ENCODE measurements at places on chromosomes 13 and 19. TPM values are rescaled to one million over a fixed set of nuclear protein-coding genes. Genes with fewer than 3 reads are reported as not detected.

Gene LRRC25
- total RNA-seq, result not detected

Gene ZNF541
- total RNA-seq, result not detected

Gene PGLYRP2
- not detected for total RNA-seq

Gene SERTAD3
- total RNA-seq, result 22.6 TPM

Gene C19orf33
- total RNA-seq, result 316 TPM

Gene KCNN1
- total RNA-seq, result 0.14 TPM

Gene UBE2L5
- total RNA-seq, result not detected

- DNase-seq, result peak; percentile 7
Measured at GRCh38 chr13:71577127-71577526, 289.9 kb downstream of the DACH1 start.

- no peak for DNase-seq
Measured at GRCh38 chr13:79404361-79404760, 1.7 kb downstream of the RBM26 start.

DNA sequence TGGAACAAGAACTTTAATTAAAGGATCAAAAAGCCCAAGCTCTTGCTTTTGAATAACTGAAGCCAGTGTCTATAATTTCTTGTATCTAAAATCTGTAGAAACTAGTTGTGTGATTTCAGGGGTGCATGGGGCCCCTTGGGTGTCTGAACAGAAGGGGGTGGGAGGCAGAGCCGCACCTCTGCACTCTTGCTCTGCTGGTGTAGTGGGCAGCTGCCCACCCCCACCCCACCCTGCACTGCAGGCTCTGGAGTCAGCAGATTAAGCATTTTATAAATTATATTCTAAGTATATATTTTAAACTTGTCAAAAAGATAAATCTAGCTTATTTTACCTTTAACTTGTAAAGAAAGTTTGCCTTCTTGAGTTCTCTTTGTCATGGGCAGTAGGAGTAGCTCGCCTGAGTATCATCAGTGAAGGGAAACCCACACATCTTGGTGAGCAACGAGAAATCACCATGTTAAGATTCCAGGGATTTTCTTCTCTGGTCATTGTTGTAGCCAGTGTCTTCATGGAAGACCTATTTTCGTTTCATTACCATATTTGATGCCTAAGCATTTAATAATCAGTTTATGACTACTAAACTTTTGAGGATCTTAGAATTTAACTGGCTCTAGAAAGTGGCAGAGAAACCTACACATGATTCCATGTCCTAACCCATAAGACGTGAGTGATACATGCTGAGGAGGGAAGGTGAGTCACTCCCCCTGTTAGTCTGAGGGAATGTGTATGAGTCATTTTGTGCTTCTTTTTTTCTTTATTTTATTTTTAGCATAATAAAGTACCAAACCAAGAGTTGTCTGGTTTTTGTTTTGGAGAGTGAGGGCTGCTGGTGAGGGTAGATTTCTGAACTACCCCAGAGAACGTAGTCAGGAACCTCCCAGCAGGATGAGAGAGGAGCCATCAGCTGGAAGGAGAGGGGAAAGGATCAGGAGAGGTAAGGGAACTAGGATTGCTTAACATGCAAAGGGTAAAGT, 7.7 kb downstream of the UBE2L5 start:
- peak; percentile 83 for DNase-seq

GRCh38 chr19:47716270-47716937, 3.2 kb downstream of the EHD2 start:
- no peak for DNase-seq

DNA sequence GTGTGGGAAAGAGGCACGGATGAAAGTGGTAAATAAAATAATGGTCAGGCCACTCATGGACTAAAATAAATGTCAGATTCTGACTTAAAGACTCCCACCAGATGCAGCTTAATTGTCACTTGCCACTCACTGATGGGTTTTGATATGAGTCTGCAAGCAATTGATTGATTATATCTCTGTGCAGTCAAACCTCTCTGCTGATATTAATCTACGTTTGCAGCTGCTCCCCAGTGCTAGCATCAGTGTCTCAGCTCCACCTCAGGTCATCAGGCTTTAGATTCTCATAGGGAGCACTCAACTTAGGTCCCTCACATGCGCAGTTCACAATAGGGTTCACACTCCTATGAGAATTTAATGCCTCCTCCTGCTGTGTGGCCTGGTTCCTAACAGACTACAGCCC, 195.3 kb downstream of the B3GLCT start:
- DNase-seq, result no peak

- DNase-seq, result no peak
Measured at GRCh38 chr13:53121919-53122318, 93.3 kb downstream of the OLFM4 start.

DNA sequence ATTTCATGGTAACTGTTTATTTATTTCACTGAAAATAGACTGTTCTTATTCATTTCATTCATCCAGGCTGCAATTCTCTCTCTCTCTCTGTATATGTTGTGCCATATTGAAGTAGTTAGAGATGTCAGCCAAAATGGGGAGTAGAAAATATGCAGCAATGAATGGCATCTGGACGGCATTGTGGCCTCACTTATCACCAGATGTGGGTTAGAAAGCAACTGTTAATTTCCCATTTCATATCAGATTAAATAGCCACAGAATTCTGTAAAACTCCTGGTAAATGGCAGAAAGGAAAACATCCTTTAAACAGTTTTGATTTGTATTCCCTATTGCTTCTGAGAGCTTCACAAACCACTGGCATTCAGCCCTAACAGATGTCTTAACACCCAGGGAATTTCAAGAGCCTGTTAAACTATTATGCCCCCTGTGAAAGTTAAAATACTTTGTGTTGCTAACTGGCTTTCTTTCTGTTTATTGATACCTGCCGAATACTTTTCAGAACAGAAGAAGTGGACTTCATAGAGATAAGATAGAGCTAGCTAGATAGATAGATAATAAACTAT, 1763.3 kb upstream of the MIR17HG start:
- peak; percentile 48 for DNase-seq

DNA sequence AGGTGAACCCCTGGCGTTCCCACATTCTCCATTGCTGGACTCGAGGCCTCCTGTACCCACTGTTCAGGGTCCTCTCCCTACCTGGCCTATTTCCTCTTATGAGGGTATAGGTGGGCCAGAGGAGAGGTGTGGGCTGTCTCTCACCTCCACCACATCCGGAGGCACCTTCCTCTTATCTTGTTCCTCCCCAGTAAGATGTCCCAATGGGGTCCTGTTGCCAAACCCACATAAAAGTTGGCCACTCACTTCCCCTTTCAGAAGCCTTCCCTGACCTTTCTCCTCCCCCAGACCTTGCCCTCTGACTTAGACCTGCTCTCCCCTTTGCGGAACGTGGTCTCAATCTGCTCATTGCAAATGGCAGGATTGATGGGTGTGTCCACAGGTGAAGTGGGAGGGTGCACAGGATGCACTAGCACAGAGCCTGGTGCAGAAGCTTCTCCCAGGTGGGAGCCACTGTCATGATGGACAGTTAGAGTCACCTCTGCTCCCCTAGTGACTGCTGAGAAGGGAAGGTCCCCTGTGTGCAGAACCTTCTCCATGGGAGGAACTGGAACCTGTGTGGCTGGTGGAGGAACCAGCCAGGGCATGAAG, 1.3 kb downstream of the CYP4F3 start:
- DNase-seq, result no peak

GRCh38 chr13:75579529-75579928, 29.9 kb downstream of the UCHL3 start:
- DNase-seq, result no peak

- DNase-seq, result peak; percentile 28
Measured at GRCh38 chr13:98664924-98665637, 87.4 kb downstream of the SLC15A1 start.

DNA sequence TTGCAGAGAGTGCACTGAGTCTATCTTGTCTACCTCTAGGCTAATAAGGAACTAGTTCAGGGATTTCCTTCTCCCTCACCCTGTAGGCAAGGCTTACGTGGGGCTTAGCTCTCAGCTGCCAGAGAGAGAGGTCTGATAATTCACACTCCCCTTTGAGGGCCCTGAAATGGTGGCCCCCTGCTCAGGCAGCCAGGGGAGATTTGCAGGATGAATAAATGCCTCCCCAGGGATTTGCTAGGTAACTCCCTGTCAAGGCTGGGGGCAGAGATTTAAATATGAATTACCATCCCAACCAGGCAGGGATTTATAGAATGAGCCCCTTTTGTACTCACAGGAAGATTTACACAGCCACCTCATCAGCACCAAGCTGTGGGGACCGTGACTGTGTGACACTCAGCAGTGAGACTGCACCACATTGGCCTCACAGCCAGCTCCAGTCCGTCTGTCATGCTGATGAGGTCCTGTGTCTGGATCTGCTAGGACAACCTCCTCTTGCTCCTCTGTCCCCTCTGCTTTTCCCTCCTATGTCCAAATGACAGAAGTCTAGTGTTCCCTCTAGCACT, 73.4 kb downstream of the CBY2 start:
- no peak for DNase-seq

DNA sequence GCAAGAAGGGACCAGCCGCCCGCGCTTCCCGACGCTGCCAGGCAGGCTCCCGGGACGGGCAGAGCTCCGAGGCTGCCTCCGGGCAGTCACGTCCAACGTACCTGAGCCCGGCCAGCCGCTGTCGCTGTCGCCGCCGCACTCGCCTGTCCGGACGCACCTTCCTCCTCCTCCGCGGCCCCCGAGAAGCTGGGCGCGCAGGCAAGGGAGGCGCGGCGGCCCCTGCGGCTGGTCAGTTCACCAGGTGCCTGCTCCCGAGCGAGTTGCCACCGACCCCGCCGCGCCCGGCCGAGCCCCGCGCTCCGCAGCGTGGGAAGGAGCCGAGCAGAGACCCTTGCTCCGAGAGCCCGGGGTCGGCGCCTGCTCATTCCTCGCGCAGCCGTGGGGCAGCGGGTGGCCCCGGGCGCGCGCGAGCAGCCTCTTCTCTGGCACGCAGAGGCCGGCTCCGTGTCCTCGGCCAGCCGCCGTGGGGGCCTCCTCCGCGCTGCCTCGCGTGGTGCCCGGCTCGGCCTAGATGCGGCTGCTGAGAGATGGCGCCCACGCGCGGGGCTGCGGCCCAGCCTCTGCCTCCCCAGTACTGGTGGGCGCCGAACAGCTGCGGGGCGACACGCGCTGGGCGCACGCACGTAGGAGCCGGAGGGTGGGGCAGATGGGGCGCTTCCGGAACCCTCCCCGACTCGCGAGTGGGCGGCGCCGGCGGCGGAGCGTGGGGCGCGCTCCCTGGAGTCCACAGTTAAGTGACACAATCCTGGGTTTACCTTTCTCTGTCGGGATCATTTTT, 419.4 kb downstream of the UQCRFS1 start:
- no peak for DNase-seq

DNA sequence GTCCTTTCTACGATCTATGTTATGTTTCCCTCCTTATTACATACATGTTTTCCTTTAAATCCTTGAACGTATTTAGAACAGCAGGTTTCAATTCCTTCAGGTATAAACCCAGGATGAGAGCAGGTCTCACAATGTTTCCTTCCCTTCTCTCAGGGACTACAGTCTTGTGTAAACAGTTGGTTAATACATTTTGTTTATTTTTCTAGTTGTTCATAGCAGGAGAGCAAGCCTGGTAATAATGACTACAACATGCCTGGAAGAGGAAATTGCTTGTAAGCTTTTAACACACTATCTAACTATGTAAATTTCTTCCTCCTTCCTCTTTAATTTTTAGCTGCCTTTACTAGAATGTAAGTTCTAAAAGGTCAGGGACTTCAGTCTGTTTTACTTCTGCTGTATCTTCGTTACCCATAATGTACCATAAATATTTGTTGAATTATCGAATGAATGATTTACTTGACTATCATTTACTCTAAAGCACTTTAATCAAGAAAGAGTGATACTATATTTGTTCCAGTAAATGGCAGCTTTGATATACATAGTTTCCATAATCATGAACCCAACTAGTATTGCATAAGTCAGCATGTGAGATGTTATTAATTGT, 28.9 kb upstream of the TNFRSF19 start:
- no peak for DNase-seq

GRCh38 chr19:4380254-4380727, 20.1 kb downstream of the SH3GL1 start:
- no peak for DNase-seq

DNA sequence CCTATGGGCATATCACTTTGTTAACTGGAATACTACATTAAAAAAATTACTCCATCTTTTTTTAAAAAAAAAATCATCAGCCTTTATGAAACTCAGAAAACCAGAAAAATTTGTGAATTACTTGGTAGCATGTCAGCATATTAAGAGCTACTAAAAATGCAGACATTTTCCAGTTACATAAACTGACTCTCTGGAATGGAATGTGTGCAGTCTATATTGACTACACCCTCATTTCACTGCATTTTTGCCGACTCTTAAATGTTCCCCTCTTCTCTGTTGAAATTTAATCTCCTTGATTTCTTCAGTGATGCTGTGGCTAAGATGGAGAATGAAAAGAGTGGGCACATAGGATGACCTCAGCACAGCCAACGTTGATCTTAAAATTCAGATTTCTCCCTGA, 393.8 kb downstream of the ITGBL1 start:
- DNase-seq, result no peak

GRCh38 chr13:19153782-19154450, 27.7 kb downstream of the TUBA3C start:
- no peak for DNase-seq

- DNase-seq, result peak; percentile 71
Measured at GRCh38 chr19:35044317-35045117, 3.0 kb downstream of the HPN start.

- DNase-seq, result no peak
Measured at GRCh38 chr13:42035905-42036521, 12.4 kb upstream of the DGKH start.

DNA sequence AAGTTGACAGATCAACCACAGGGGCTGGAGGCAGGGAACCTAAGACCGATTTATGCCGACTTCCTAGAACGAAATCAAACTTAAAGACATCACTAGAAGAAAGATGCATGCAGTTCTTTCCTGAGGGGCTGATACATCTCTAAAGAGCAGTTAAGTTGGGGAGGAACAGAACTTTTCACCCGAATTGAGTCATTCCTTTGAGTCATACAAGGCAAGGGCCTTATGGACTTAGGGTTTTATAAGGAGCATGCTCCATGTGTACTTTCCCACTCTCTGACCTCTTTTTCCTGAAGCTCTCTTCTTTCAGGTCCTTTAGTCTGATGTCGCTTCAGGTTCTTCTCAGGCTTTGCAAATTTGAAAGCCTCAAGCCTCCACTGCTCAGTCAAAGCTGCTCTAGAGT, 7.9 kb upstream of the FBXL3 start:
- peak; percentile 6 for DNase-seq

All from A172 (cell line).